ENCODE measurements at places on chromosomes 12 and 14.

DNA sequence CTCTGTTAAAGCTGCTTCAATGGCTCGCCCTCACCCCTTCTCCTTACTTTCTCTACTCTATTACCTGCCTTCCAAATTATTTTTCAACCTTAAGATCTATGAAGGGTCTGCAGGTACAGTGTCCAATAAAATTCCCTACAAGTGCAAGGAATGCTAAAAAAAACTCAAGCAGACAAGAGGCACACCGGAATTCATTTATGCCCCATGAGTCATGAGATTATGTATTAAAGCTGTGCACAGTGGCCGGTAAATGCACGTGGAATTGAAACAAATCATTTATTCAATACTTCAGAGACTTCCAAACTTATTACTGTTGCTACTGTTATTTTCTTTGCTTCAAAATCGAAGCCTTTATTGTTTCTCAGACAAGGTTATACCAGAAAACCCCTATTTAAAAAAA is 68.4 kb downstream of the ST8SIA1 start:
- DNase-seq, result no peak

GRCh38 chr12:98998697-98999299 is 353.7 kb downstream of the APAF1 start:
- DNase-seq, result peak; percentile 74

- peak; percentile 50 for DNase-seq
Measured at GRCh38 chr12:102659200-102659911, 179.0 kb upstream of the IGF1 start.

- no peak for DNase-seq
Measured at GRCh38 chr12:82948491-82948890, 261.8 kb downstream of the TMTC2 start.

DNA sequence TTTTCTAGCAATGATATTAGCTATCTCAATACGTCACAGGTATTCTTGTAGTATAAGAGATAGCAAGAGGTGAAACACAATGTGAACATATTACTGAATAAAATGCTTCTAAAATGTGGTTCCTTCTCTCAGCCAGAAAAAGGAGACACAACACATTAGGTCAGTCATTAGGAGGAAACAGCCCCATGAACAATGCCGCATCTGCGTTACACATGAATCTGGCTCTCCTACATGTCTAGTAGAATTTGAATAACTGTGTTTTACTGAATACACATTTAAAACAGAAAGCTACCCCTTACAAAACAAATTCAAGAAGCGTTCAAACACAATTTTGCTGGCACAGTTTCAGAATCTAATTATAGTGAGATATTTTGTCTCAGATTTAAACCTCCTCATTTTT is 51.6 kb downstream of the EFCAB11 start:
- no peak for DNase-seq

- DNase-seq, result peak; percentile 25
Measured at GRCh38 chr12:6644903-6645302, 2.3 kb downstream of the ACRBP start.

DNA sequence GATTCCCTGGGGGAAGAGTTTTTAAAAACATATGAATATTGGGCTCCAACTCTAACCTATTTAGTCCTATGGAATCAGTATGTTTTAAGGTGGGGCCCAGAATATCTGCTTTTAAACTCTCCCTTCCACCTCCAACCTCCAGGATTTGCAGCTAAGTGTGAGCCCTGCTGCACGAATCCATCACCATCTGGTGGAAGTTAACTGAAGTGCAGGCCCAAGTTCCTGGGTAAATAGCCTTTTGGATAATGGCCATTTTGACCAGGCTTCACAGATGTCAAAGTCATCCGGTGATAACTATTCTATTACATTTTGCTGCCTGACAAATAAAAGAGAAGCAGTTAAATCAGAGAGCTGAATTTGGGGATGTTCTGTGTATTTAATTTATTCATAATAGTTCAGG is 58.1 kb upstream of the RMST start:
- DNase-seq, result peak; percentile 64

DNA sequence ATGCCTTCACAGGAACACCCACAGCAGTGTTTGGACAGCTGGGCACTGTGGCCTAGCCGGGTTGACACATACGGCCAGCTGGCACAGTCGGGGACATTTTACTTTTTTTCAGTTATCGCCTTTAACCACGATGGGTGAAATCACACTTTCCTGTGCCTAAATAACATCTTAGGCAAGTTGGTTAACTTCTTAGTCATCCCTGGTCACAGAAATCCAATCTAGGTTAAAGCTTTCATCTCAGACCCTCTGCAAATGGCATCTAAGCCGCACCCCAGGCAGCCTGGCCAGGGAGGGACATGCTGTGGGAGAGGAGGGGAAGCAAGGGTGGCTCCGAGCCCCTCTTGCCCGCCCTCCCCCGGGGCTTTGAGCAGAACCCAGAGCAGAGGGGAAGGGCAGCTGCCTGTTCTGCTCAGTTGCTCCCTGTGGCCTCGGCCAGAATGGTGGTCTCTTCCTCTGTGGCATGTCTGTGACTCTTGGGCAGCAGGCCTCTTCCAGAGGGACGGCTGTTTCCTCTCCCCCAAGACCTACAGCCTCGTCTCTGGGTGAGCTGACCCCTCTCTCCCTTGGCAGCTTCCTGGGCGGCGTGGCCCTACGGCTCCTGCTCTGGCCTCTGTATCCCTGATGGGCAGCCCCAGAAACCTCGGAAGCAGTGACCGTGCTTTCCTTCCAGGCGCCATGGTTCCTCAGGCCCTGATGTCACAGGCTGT is 85.4 kb upstream of the DYNC1H1 start:
- no peak for DNase-seq

DNA sequence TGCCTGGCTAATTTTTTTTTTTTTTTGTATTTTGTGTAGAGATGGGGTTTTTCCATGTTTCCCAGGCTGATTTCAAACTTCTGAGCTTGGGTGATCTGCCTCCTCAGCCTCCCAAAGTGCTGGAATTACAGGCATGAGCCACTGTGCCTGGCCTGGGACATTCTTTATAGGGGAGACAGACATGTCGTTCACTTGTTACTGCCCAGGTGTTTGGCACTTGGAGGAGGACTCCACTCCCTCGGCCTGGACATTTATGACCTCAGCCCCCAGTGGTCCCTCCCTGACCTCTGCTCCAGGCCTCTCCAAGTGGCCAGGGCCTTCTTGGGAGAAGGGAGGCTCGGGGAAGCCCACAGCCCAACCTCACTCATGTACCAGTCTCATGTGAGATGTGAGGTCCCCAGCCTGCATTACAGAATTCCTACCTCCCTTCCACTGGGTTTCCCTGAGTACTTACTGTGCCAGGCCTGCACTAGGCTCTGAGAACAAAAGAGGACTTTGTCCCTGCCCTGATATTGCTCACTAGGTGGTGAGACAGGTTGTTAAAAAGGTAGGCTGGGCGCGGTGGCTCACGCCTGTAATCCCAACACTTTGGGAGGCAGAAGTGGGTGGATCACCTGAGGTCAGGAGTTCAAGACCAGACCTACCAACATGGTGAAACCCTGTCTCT is 9.7 kb upstream of the POP5 start:
- DNase-seq, result no peak

GRCh38 chr14:85085981-85086380 is 444.0 kb upstream of the FLRT2 start:
- DNase-seq, result no peak

- DNase-seq, result no peak
Measured at GRCh38 chr14:32021341-32021740, 55.8 kb upstream of the ARHGAP5 start.

GRCh38 chr14:105532735-105533141 is 6.4 kb downstream of the TMEM121 start:
- DNase-seq, result peak; percentile 2

DNA sequence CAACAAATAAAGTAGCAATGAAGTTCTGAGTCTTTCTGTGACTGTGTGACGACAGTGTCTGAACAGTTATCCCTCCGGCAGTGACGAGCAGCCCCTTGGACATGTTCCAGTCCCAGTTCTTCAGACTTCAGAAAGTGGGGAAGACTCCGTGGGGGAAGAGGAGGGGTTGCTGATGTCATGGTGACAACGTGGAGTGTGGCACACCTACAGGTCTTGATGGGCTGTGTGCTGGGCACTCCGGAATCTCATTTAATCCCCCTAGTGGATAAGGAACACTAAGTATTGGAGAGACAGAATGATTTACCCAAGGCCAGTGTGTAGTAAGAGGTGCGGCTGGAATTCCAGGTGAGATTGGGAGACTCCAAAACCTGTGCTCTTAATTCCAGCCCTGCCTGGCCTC is 280.2 kb downstream of the CACNA1C start:
- no peak for DNase-seq

DNA sequence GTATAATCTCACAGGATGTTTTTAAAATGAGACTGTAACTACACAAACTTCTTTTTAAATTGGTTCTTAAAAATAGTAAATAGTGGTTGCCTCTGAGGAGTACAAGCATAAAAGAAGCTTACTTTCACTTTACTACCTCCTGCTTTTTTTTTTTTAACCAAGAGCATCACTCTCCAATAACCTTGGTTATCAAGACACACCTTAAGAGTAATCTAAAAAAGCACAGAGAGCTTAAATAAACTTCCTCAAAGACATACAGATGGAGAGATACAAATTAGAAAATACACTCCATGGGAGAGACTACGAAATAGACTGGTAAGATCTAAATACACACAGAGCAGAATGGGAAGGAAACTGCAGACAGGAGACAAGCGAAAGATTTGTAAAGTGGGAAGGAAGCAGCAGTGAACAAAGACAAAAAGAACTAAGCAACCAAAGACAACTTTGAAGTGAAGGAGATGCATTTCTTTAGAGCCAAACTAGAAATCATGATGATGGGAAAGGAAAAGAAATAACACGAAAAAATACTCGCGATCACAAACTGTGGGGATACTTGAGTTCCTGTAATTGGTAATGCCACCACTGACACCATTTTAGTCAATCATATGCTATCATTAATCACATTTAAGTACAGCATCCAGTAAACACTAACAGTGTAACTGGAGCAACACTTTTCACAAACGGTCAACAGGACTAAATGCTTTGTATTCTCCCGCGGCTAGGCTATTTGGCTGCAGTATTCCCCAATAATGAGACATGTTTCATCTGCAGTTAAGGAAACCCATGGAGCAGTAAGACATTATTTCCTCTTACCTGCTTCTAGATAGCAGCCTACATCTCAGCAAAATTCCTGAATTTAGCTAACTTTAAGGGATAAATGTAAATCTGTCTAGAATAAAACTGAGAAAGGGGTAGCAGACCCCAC is 8.2 kb downstream of the SINHCAF start:
- DNase-seq, result peak; percentile 63

GRCh38 chr14:64947710-64948611 is 5.4 kb upstream of the GPX2 start:
- DNase-seq, result no peak

DNA sequence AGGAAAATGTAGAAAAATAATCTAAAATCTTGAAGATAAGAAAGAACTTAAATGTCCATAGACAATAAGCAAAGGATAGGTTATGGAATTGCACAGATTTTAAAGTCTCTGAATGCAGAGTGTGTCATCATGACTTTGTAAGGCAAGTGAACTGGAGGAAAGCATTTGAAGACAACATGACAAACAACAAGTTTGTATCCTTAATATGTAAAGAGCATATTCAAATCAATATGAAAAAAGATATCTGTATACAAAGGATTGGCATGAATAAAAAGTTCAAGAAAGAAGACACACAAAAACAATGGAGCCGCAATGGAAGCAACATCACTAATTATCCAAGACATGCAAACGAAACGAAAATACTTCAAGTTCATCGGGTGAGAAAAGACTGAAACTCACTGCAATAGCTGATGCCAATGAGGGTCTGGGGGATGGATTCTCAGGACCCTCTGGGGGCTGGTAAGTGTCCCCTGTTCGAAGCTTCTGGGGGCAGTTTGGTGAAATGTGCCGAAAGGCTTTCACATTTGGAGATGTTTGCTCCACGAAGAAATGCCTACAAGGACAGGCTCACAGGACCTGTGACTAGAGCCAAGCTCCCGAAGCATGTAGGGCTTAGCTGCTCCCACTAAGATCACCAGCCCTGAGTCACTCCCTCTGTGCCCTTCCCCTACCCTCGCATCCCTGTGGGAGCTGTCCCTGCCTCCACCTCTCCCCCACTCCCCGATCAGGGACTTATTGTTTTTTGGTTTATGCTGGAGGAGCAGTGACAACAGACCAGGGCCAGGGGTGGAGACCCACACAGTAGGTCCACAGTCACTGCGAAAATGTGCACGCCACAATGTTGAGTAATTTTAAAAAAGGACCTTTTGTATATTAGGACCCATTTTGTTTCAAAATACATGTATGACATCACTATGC is 345.7 kb upstream of the SFSWAP start:
- no peak for DNase-seq

GRCh38 chr14:80152763-80153162 is 58.5 kb downstream of the DIO2 start:
- DNase-seq, result no peak

DNA sequence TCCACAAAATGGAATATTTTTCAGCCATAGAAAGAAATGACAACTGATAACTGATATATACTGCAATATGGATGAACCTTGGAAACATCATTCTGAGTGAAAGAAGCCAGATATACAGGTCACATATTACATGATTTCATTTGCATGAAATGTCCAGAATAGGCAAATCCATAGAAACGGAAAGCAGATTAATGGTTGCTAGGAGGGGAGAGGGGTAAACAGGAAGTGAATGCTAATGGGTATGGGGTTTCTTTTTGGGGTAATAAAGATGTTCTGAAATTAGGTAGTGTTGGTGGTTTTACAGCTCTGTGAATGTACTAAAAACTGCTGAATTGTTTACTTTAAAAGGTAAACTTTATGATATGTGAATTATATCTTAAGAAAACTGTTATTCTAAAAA is 6.5 kb downstream of the RAD51AP1 start:
- DNase-seq, result no peak

GRCh38 chr12:26152507-26153102 is 27.8 kb upstream of the BHLHE41 start:
- peak; percentile 31 for DNase-seq

DNA sequence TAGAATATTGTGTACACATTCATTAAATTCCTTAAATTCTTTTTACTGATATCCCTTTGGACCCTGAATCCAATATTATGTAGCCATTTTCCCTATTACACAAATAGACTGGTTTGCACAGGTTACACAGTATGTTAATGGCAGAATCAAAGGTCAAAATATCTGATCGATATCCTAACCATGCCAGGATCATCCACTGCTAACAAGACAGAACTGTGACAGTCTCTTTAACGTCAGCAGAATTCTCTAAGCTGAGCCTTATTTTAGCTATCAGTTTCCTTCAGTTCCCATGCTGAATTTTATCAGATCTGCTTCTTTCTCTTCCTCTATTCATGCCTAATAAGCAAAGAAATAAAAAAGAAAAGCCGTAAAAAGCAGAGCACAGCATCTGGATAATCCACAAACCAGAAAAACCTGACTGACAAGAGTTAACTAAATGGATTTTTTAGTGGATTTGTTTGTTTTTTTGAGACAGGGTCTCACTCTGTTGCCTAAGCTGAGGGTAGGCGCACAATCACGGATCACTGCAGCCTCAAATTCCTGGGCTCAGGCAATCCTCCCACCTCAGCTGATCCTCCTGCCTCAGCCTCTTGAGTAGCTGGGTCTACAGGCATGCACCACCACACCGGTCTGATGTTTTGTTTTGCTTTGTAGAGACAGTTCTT is 130.4 kb downstream of the PAWR start:
- DNase-seq, result peak; percentile 17

Measured in OCI-M1 (cell line).